ENCODE measurements at places on chromosomes 7 and 10.

DNA sequence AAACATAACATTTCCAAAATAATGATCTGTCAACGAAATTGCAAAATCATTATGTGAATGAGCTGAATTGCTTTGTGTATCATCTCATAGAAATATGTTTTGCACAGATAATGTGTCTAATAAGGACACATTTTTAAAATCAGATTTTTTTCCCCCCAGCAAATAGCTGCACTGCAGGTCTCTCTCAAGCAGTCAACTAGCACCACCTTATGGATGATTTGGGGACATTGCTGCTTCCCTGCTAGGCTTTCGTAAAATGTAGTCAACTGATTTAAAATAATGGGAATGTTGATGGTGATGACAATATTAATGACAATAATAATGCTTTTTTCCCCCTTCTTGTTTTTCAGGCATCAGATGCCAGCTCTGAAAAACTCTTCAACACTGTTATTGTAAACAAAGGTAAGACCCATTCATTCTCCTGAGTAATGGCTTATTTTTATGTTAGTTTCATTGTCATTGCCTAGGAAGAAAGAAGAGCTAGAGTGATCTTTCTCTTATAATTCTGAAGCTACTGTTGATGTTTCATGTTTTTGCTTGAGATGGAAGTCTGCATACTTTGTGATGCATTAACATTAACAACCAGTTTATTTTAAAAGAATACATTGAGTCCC lies 433.6 kb upstream of the GALNT17 start:
- H3K4me1 ChIP-seq = no peaks in the 10 kb centered on the region
- H3K27me3 ChIP-seq = no peaks in the 10 kb centered on the region
- H3K4me3 ChIP-seq = no peak overlapping the region
- H3K27ac ChIP-seq = no peak overlapping the region
- no peak for ATAC-seq
- no peaks in the 10 kb centered on the region for H3K36me3 ChIP-seq

DNA sequence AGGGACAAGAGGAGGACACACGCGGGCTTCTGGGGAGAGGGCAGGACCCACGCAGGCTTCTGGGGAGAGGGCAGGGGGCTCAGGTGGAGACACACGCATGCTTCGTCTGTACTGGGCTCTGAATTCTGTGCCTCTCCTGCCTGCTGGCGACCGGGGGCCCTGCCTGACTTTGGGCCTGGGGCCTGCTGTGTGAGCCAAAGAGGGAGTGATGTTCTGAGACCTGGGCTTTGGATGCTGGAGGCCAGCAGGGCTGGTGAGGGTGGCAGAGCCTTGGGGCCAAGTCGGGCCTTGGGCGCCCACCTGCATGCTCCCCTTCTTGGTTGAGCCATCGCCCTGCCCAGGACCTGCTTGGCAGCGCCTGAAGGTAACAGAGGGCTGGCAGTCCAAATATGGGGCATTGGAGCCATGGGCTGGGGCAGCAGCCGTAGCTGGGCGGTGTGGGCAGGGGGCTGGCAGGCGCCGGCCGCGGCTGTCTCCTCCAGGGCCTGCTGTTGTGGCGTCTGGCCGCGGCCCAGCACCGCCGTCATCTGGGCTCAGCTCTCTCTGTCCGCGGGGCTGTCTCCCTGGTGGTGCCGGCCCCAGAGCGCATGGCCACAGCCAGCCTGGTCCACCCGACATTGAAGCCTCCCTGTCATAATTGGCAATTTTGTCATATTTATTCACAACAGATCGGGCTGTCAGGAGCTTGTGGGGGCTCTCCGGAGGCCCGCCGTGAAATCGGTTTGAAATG lies 78.9 kb downstream of the UNCX start:
- H3K27me3 ChIP-seq = peaks cover 80% of the 10 kb centered on the region
- no peak overlapping the region for H3K4me3 ChIP-seq
- H3K27ac ChIP-seq = no peak overlapping the region
- no peak for ATAC-seq
- H3K4me1 ChIP-seq = no peaks in the 10 kb centered on the region

- H3K4me3 ChIP-seq = no peak overlapping the region
- H3K36me3 ChIP-seq = no peaks in the 10 kb centered on the region
- no peak for ATAC-seq
- H3K27me3 ChIP-seq = no peaks in the 10 kb centered on the region
These were observed 4.0 kb upstream of the BORCS7 start for GRCh38 chr10:102850025-102850518.

DNA sequence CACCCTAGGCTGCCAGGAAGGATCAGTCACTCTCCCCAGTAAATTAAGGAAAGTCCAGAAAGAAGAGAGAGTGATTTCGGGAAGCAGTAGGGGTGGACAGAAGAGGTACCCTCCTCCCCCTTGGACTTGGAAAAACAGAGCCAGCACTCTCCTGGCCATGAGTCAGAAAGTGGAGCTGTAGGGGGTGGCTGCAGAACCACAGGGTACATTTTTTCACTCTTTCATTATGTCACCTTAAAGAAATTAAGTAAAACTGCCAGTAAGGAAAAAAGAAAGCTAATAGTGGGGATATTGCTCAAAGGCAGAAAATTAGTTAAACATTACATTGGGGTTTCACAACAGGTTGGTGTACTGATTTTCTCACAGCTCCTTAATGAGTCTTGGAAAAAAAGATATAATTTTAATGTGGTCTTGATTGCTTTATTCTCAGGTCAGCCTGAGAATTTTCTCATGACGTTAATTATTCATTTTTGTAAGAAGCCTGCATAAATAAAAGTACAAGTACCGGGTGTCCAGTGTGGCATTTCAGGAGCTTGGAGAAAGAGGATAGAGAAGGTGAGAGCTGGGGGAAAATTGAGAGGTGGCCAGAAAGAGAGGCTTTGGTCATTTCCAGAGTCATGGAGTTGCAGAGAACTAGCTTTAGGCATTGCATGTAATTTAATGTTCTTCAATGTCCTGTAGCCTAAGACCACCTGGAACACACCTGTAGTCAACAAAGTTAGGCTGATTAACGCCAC lies 23.2 kb upstream of the AOAH start:
- no peak for ATAC-seq
- H3K4me1 ChIP-seq = no peaks in the 10 kb centered on the region
- H3K4me3 ChIP-seq = no peak overlapping the region

- no peaks in the 10 kb centered on the region for H3K36me3 ChIP-seq
- no peak overlapping the region for H3K27ac ChIP-seq
- no peak overlapping the region for H3K4me3 ChIP-seq
- no peak for ATAC-seq
- no peaks in the 10 kb centered on the region for H3K27me3 ChIP-seq
These were observed 6.9 kb upstream of the ACSL5 start for GRCh38 chr10:112366992-112367391.

- H3K36me3 ChIP-seq = no peaks in the 10 kb centered on the region
- H3K27me3 ChIP-seq = no peaks in the 10 kb centered on the region
- H3K4me3 ChIP-seq = no peak overlapping the region
- H3K4me1 ChIP-seq = no peaks in the 10 kb centered on the region
These were observed 54.0 kb downstream of the MRPL32 start for GRCh38 chr7:42986213-42986612.

GRCh38 chr10:90920986-90921666 lies at the start of gene ANKRD1:
TSS of gene ANKRD1 (minus strand) at chr10:90921087. CDS start at chr10:90921027, 60 bp downstream.
- no peak for ATAC-seq
- H3K36me3 ChIP-seq = no peaks in the 10 kb centered on the region
- no peaks in the 10 kb centered on the region for H3K4me1 ChIP-seq
- H3K27me3 ChIP-seq = peaks cover 47% of the 10 kb centered on the region
- H3K4me3 ChIP-seq = no peak within 1 kb of the TSS
- H3K27ac ChIP-seq = no peak within 1 kb of the TSS

- H3K36me3 ChIP-seq = peaks cover under 1% of the 10 kb centered on the region
- H3K27me3 ChIP-seq = no peaks in the 10 kb centered on the region
- no peak for ATAC-seq
These were observed 21.6 kb downstream of the RBM28 start for GRCh38 chr7:128322040-128322643.

- no peaks in the 10 kb centered on the region for H3K4me1 ChIP-seq
- H3K36me3 ChIP-seq = no peaks in the 10 kb centered on the region
- H3K27me3 ChIP-seq = no peaks in the 10 kb centered on the region
- no peak overlapping the region for H3K4me3 ChIP-seq
- no peak for ATAC-seq
These were observed 31.6 kb downstream of the ELMO1 start for GRCh38 chr7:37417107-37417474.

GRCh38 chr10:110859206-110859972 lies 12.3 kb upstream of the PDCD4 start:
- H3K4me3 ChIP-seq = no peak overlapping the region
- H3K4me1 ChIP-seq = peaks cover 4% of the 10 kb centered on the region
- no peaks in the 10 kb centered on the region for H3K36me3 ChIP-seq

- ATAC-seq = no peak
- no peak overlapping the region for H3K27ac ChIP-seq
- H3K4me3 ChIP-seq = no peak overlapping the region
- H3K36me3 ChIP-seq = no peaks in the 10 kb centered on the region
- H3K4me1 ChIP-seq = peaks cover 46% of the 10 kb centered on the region
These were observed 19.4 kb downstream of the STMP1 start for GRCh38 chr7:135681762-135682161.

- no peaks in the 10 kb centered on the region for H3K27me3 ChIP-seq
- no peak overlapping the region for H3K4me3 ChIP-seq
- no peaks in the 10 kb centered on the region for H3K36me3 ChIP-seq
- no peak for ATAC-seq
These were observed 22.7 kb downstream of the ENTPD7 start for GRCh38 chr10:99682032-99682431.

- no peaks in the 10 kb centered on the region for H3K36me3 ChIP-seq
- no peak overlapping the region for H3K27ac ChIP-seq
- no peak overlapping the region for H3K4me3 ChIP-seq
- no peaks in the 10 kb centered on the region for H3K4me1 ChIP-seq
These were observed 229.9 kb upstream of the PRSS1 start for GRCh38 chr7:142519079-142520078.

DNA sequence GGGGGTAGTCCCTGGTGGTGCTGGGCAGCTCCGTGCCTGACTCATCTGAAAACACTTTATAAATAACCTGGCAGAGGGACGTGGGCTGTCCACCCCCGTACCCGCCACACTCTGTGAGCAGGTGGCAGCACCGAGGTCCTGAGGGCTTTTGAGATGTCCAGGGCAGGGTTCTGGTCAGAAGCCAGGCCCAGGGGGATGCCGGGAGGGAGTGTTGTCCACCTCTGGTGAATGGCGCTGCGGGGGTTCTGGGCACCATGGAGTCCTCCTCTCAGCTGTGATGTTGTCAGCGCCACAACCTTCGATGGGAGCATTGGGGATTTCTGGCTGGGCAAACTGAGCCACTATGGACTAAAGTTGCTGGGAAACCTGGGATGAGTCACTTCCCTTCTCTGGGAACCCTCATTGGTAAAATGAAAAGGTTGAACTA lies 27.4 kb upstream of the GOLGA7B start:
- peaks cover 57% of the 10 kb centered on the region for H3K27me3 ChIP-seq
- no peak for ATAC-seq
- no peaks in the 10 kb centered on the region for H3K4me1 ChIP-seq
- no peak overlapping the region for H3K27ac ChIP-seq
- H3K36me3 ChIP-seq = no peaks in the 10 kb centered on the region

DNA sequence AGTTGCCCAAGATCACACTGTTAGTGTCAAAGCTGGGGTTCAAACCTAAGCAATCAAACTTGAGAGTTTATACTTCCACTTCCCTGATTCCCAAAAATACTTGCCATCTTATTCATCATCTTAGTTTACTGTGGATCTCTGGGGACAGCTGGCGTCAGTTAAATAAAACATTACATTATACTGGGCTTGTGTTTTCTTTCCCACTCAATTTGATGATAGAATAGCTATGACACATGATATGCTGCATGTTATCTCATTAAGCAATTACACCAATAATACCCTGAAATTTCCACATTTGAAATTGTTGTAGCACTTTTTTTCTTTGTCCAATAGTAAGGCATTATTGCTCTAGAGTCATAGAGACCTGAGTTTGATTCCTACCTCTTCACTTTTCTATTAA lies 62.9 kb upstream of the MXI1 start:
- ATAC-seq = no peak
- no peak overlapping the region for H3K4me3 ChIP-seq
- H3K4me1 ChIP-seq = peaks cover 11% of the 10 kb centered on the region
- H3K36me3 ChIP-seq = no peaks in the 10 kb centered on the region
- H3K27ac ChIP-seq = no peak overlapping the region

DNA sequence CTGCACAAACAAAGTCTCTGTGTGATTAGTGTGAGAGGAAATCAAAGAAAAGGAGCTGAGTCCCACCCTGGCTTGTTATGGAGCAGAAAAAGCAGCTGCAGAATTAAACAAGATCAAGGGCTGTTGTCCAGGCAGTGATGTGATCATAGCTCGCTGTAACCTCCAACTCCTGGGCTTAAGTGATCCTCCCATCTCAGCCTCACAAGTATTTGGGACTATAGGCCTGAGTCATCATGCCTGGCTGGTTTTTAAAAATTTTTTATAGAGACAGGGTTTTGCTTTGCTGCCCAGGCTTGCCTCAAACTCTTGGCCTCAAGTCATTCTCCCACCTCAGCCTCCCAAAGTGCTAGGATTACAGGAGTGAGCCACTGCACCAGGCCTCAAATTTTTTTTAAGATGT lies 88.9 kb downstream of the IPMK start:
- H3K4me3 ChIP-seq = no peak overlapping the region
- H3K36me3 ChIP-seq = no peaks in the 10 kb centered on the region
- no peaks in the 10 kb centered on the region for H3K27me3 ChIP-seq
- peak overlapping the region; percentile 1 for H3K27ac ChIP-seq

GRCh38 chr10:11231285-11231684 lies 213.6 kb downstream of the CELF2 start:
- no peaks in the 10 kb centered on the region for H3K4me1 ChIP-seq
- H3K27me3 ChIP-seq = no peaks in the 10 kb centered on the region
- no peak overlapping the region for H3K4me3 ChIP-seq
- no peak for ATAC-seq
- no peaks in the 10 kb centered on the region for H3K36me3 ChIP-seq
- no peak overlapping the region for H3K27ac ChIP-seq

DNA sequence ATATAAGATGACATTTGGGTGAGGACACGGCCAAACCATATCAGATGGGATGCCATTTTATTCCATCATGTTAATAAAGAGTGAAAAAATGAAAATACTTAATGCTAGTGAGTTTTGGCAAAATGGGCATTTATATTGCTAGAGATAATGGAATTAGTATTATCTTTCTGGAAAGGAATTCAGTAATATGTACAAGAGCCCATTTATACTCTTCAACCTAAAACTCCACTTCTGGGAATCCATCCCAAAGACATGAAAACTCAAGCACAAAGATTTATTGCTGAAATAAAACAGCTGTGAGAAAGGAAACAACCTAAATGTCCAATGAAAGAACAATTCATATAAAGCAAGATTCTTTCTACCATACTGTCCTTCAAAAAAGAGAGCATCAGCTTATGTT lies 96.0 kb upstream of the TMEM168 start:
- no peak for ATAC-seq
- H3K27ac ChIP-seq = no peak overlapping the region
- no peaks in the 10 kb centered on the region for H3K4me1 ChIP-seq
- H3K36me3 ChIP-seq = no peaks in the 10 kb centered on the region

- peak; percentile 71 for ATAC-seq
- peak overlapping the region; percentile 36 for H3K27ac ChIP-seq
- H3K27me3 ChIP-seq = no peaks in the 10 kb centered on the region
- H3K4me1 ChIP-seq = peaks cover 29% of the 10 kb centered on the region
- H3K36me3 ChIP-seq = no peaks in the 10 kb centered on the region
These were observed 89.7 kb upstream of the STEAP1B start for GRCh38 chr7:22589641-22590201.

- H3K4me3 ChIP-seq = no peak overlapping the region
- no peaks in the 10 kb centered on the region for H3K27me3 ChIP-seq
- H3K4me1 ChIP-seq = no peaks in the 10 kb centered on the region
- no peaks in the 10 kb centered on the region for H3K36me3 ChIP-seq
- no peak overlapping the region for H3K27ac ChIP-seq
These were observed 39.7 kb upstream of the UCN3 start for GRCh38 chr10:5325076-5325475.

- no peak overlapping the region for H3K27ac ChIP-seq
These were observed 70.3 kb upstream of the MXI1 start for GRCh38 chr10:110137142-110137545.
